ENCODE measurements at places on chromosomes 3 and 15. TPM values are rescaled to one million over a fixed set of nuclear protein-coding genes. Genes with fewer than 3 reads are reported as not detected.

GRCh38 chr3:123313889-123314288 is 112.1 kb downstream of the SEC22A start:
- no peak for DNase-seq

DNA sequence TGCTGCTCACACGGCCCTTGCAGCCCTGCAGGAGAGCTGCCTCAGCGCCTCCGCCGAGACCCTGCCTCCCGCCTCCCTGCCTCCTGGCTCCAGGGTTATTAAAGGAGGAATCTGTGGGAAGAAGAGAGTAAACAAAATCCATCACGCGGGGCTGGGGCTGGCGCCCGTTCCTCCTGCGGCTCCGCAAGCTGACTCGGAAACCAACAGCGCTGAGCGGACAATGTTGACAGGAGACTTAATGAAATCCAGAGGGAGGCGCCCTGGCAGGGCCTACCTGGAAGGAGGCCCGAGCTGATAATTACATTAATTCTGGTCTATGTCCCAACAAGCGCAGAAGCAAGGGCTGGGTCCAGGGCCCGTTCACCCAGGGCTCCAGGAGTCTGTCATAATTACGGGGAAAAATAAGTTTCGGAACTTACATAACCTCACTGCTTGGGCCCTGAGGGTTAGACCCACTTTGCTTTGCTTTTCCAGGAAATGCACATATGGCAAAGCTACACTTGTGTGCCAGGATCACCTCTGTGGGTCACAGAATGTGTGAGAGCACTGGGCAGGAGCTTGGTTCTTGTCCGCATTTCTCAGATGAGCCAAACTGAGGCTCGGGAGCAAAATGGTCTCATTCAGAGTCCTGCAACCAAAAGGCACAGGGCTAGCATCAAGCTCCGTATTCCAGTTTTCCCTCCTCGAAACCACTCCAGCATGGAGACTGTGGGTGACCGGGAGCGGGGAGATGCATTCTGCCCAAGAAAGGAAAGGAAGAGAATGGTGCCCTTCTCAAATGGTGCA is 43.8 kb upstream of the SLC6A6 start:
- DNase-seq, result no peak

EPHA3 gene
- total RNA-seq, result not detected

THSD4 gene
- total RNA-seq, result 33.1 TPM

HCLS1 gene
- total RNA-seq, result 2.6 TPM

TCAIM gene
- 28.3 TPM for total RNA-seq

GRCh38 chr15:34335176-34336032 is 2.2 kb downstream of the SLC12A6 start:
- DNase-seq, result no peak

PARP9 gene
- total RNA-seq, result 15.0 TPM

DNA sequence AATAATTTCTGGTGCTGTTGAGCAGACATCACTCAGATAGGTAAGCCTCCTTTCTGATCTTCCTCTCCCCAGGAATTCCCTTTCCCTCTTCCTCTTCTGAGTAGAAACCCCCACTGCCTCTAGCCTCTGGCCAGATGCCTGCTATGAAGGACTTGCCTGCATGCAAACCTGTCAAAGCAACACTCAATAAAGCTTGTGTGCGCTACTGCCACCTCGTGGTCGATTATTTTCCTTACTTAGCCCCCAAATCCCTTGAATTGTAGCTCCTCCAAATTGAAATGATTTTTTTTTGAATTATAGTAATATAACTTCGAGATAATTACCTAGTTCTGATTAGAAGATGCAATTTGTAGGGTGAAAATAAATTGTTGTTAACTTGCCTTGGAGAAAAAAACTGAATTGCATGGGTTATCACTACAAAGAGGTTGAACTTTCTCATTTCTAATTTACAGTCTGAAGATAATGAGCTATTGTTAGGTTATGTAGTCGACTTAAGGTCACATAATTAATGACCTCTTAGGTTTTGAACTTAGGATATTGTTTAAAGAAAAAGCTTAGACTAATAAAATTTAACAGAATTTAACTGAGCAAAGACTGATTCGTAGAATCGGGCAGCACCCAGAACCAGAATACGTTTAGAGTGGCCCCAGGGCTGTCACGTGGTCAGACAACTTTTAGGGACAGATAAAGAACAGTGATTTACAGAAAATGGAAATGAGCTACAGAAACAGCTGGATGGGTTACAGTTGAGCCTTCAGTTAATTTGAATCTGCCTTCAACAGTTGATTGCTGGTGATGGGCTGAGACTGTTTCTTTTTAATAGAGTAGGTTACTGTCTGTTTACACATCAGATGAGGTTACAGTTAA is 269.3 kb downstream of the ARPP21 start:
- DNase-seq, result peak; percentile 29

- no peak for DNase-seq
Observed at GRCh38 chr3:11582191-11582968, 61.3 kb downstream of the VGLL4 start.

- no peak for DNase-seq
Observed at GRCh38 chr3:106288781-106289180, 420.0 kb upstream of the CBLB start.

- DNase-seq, result no peak
Observed at GRCh38 chr3:108029466-108029865, 61.4 kb downstream of the CD47 start.

- DNase-seq, result no peak
Observed at GRCh38 chr15:48422401-48422800, 91.2 kb downstream of the DUT start.

GRCh38 chr15:52078876-52079700 is 33.5 kb downstream of the BCL2L10 start:
- no peak for DNase-seq

ITIH1 gene
- total RNA-seq, result not detected

DNA sequence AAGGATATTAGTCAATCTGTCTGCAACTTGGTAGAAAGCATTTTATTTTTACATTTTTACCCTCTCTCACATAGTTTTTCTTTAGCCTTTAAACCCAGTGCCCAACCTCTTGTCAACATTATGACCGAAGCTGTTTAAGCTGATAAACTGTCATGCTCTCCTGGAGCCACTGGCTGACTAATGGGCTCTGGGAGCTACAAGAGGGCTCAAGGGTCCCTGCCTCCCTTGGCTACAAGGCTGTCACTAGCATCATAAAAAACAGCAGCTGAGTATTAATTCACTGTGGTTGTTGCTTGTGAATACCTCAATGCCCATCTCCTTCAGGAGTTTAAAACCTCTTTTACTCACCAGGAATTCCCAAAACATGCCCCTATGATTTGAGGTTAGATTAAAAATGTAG is 237.9 kb downstream of the ZMAT3 start:
- no peak for DNase-seq

HRG gene
- total RNA-seq, result 0.58 TPM

DNA sequence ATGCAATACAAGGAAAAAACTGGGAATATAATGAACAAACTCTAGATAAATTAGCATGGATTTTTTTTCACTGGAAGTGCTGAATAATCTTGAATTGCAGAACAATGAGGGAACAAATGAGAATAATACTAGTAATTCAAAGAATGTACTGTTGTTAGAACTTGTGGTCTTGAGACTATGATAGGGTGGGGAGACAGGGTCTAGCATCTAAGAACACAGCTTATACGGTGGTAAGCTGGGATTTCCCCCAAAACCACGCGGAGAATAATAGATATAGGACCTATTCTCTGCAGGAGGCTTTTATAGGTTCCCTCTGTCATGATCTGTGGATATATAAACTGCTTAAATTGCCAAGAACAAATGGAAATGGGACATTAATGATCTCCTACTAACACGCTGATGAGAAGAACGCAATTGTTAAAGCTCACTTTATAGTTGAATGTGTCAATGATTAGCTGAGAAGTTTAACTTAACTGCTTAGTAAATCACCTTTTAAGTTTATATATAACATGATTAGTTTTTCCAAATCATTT is 692.3 kb downstream of the ZPLD1 start:
- DNase-seq, result no peak

DNA sequence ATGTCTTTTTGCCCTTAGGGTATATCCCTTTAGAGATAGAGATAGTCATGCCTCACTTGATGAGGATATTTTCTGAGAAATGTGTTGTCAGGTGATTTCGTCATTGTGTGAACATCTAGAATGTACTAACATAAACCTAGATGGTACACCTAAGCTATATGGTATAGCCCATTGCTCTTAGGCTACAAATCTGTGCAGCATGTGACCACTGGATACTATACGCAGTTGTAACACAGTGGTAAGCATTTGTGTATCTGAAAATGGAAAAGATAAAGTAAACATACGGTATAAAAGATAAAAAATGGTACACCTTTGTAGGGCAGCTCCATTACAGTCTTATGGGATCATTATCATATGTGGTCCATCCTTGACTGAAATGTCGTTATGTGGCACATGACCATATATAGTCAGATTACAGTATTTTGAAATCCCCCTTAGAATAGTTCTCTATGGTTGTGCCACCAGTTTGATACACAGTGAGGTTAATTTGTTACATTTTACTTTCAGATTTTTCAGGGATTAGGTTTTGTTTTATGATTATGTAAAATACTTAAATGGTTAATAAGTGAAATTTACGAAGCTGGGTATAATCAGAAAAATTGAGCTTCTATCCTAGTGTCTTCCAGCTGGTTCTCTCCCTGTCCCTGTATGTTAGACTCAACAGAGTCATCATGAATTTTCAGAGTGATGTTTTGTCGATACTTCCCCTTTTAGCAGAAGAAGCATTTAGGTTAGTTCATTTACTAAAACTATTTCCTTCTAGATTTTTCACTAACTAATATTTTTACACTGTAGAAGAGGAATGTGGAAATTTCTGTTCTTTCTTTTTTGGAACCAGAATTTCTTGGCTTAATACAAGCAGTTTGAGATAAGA is 12.8 kb downstream of the SETD5 start:
- no peak for DNase-seq

GRCh38 chr3:50254577-50255250 is 14.2 kb upstream of the SEMA3B start:
- no peak for DNase-seq

DNA sequence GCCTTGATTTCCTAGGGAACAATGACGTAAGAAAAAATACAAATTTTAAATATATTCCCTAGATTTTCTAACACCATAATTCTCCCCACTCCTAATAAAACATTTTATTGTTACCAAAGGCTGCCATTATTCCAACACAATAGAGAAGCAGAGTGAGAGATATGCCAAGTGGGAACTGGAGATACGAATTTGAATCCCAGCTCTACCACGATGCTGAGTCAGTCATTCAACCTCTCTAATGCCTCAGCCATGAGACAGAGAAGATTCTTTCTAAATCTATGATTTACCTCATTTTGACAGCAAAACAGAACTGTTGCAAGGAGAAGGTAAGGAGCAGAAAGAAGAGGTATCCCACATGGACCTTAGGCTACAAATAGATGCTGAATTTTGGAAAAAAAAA is 112.5 kb downstream of the IGF2BP2 start:
- no peak for DNase-seq

GLDN gene
- total RNA-seq, result not detected

GRCh38 chr3:148535001-148535400 is 162.7 kb upstream of the AGTR1 start:
- no peak for DNase-seq

GRCh38 chr15:64975390-64975789 is 14.3 kb downstream of the SPG21 start:
- no peak for DNase-seq

PHC3 gene
- total RNA-seq, result 54.7 TPM

DNA sequence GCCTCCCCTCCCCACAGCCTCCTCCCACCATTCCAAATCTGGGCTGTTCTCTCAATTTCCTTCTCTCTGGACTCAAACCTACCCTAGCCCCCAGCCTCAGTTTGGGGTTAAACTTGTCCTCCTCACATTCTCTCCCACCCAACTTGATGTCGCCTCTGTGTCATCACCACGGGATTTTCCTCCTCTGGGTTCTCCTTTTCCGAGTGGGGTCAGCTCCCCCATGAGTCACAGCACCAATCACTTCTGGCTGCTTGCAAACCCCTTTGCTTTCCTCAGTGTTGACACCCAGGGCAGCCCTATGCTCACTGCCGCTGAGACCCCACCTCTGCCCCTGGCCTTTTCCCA is 451 bp downstream of the CCR5AS start:
- DNase-seq, result no peak

DNA sequence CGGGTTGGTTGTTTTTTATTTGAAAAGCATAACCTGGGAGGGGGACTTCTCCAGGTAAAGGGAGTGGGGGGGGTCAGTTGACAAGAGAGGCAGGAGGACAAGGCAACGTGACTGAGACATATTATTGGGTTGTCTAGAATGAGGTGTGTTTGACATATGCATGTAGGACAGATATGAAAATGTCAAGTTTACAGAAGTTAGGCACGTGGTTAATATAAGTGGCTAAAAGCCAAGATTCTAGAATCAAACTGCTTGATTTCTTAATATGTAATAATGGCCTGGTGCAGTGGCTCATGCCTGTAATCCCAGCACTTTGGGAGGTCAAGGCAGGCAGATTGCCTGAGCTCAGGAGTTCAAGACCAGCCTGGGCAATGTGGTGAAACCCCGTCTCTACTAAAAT is 212.8 kb downstream of the SQOR start:
- DNase-seq, result no peak

- peak; percentile 72 for DNase-seq
Observed at GRCh38 chr3:98901119-98901391, 440 bp downstream of the DCBLD2 start.

GRCh38 chr3:192889679-192890078 is 28.0 kb downstream of the MB21D2 start:
- no peak for DNase-seq

DNA sequence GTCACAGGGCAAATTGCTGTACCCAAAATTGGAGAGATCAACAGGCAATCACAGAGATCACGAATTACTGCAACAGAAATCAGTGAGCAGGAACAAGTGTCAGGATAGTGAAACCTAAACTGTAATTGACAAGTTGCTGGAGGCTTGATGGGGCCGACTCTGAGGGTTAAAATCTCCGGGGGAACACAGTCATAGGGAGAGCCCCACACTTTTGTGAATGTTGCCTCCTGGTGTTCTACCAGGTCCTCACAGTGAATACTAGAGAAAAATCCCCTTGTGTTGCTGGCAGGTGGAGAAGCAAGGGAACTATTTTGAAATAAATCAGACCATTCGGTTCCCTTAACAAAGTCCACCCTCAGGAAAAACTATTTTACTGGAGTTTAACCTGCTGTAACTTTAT is 697.5 kb upstream of the CBLB start:
- DNase-seq, result no peak

KNG1 gene
- total RNA-seq, result not detected

DNA sequence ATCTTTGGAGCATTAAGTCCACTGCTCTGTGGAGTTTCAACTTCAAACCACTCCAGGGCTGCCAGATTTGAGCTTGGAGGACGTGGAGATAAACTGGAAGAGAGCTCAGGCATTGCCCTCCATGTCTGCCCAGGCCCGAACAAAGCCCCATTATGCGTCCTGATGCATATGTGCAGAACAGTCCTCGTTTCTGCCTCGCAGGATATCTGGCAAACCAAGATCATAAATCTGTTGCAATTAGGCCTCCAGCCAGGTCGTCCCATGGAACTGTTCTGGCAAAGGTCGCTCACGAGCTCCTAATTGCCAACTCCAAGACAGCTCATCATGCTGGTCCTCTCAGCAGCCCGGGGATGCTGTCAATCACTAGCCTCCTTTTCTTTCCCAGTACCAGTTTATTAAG is 91.2 kb downstream of the SEMA5B start:
- no peak for DNase-seq

GRCh38 chr3:54918516-54918915 is 9.3 kb downstream of the LRTM1 start:
- DNase-seq, result no peak

Measured in PC-9 (cell line).